DMS 273 treated with DMSO at 0.1 percent for 48 hours (cell line): ENCODE measurements at places on chromosomes 5 and 9.

- DNase-seq: no peak
These were observed 41.8 kb downstream of the CAST start for GRCh38 chr5:96703995-96704394.

- peak; percentile 68 for DNase-seq
These were observed 544.5 kb downstream of the CSNK1G3 start for GRCh38 chr5:124056326-124056990.

DNA sequence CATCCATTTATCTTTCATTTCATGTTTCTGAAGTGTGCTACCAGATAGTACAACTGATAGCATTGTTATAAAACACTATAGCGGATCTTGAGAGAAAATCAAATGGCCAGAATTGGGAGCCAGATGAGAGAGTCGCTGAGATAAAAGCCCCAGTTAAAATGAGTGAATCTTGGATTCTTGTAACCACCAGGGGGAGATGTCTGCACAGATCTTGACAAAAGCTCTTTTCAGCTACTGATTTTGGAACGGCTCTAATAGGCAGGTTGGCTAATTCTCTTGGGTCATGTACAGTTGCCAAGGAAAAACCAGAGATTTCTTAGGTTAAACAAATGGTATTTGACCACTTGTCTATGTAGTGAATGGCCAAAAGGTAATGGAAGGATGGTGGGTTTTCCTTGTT, 21.7 kb downstream of the F2RL2 start:
- peak; percentile 35 for DNase-seq

- no peak for DNase-seq
These were observed 51.5 kb downstream of the MTMR12 start for GRCh38 chr5:32261198-32261597.

DNA sequence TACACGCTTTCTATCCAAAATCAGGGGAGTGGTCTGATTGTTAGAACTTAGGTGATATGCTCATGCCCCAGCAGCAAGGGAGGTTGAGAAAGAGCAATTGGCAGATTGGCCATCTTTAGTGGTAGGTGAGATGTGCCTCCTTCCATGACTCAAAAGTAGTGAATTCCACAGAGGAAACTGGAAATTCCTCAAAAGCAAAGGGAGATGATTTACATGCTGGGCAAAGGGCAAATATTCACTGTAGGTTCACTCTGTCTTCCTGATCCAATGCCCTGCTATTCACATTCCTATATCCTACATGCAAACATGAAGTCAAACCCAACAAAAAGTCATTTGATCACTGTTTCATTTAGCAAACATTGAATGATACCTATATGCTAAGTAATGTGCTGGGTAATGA, 130.1 kb upstream of the ZNF608 start:
- DNase-seq: no peak

DNA sequence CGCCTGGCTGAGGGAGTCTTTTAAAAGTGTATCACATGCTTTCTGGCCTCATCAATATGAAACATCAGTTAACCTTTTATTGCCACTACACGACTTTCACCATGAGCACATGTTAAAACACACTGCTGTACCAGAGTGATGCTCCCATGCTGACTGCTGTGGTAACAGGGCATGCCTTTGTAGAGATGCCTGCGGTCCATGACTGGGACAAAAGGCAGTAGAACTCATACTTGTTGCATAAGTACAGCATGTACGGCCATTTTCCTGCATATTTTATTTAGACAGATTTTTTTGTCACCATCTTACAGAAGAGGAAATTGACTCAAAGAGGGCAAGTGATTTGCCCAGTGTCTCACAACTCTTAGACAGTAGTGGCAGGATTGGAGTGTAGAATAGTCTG, 105.7 kb upstream of the ADAMTSL1 start:
- DNase-seq: no peak

GRCh38 chr5:158905281-158905680, 194.4 kb downstream of the EBF1 start:
- no peak for DNase-seq

GRCh38 chr5:140549237-140550144, 2.0 kb downstream of the EIF4EBP3 start:
- no peak for DNase-seq

- DNase-seq: no peak
These were observed 29.6 kb downstream of the SPRY4 start for GRCh38 chr5:142295084-142295758.

DNA sequence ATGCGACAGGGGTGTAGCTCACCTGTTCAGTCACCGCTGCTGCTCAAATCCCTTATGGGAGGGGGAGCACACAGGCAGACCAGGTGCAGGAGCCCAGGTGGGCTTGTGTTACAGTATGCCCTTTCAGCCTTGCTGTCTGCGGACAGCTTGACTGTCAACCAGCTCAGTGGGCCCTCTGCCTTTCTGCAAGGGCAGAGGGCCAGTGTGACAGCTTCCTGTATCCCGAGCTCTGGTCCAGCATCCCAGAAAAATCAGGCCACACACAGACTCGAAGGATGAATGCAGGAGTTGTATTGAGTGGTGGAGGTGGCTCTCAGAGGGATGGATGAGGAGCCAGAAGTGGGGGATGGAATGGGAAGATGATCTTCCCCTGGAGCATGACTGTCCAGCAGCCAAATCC, 172.2 kb downstream of the C5orf15 start:
- no peak for DNase-seq

DNA sequence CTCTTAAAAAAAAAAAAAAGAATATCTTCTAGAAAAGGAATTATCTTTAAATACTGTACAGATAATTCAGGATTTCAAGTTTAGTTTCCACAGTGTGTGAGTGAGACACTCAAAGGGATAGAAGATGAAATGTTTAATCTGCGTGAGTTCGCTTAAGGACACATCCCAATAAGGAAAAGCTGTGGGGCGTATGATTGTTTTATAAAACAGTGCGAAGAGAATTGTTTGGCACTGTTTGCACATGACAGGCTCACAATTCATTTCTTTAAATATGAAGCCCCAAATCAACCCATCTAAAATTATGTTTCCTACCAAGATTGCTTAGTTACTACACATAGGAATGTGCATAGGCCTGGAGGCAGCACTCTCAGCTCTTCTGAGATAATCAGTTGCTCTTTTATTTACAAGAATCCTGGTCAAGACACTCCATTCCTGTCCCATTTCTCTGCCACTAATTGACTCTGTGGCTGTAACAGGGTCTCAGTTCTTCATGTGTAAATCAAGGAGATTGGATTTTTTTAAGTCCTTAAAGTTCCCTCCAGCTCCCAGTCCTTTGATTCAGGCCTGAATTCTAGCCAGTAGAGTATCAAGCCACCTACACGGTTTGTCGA, 60.1 kb downstream of the BHMT start:
- no peak for DNase-seq

- no peak for DNase-seq
These were observed 7.1 kb upstream of the EGFL7 start for GRCh38 chr9:136655536-136656182.

DNA sequence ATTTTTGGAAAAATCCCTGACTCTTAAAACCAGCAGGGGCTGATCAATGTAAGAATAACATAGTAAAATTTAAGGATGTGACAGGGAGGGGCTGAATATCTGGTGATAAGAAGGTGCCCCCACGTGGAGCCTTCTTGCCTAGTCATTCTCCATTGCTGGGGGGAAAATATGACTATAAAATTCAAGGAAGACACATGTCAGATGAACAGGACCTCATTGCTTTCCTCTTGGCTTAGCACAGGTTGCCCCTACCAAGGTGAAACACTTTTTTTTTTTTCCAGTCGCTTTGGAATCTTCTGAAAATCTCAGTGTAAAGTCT, 310.9 kb downstream of the EFNA5 start:
- DNase-seq: no peak

DNA sequence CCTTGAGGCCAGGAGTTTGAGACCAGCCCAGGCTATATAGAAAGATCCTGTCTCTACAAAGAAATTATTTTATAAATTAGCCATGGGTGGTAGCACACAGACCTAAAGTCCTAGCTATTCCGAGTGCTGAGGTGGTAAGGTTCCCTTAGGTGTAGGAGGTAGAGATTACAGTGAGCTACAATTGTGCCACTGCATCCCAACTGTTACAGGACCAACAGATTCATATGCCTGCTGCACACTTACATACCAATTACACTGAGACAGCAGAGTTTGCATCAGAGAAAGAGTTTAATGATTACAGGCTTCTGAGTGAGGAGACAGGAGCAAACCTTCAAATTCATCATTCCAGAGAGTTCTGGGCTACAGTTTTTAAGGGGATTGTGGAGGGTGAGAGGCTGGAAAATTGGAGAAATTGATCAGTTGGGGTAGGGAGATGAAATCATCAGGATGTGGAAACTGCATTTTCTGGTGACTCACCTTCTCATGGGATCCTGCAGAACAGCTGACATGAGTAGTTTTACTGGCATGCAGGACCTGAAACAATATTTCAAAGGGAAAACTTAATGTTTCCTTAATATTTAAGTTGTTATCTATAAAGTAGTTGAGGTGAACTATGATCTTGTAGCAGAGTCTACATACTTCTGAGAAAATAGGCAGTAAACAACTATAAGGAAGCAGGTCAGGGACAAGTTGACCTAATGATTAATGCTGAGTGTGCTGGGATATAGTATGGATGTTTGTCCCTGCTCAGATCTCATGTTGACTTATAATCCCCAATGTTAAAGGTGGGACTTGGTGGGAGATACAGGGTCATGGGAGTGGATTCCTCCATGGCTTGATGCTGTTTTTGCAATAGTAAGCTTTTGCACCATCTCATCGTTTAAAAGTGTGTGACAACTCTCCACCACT, 54.7 kb downstream of the ANXA2R start:
- DNase-seq: no peak

- DNase-seq: no peak
These were observed 974.2 kb upstream of the CDH9 start for GRCh38 chr5:28012538-28012937.

- no peak for DNase-seq
These were observed 195.8 kb upstream of the KLF4 start for GRCh38 chr9:107685376-107685775.

GRCh38 chr5:138949988-138950387, 74.9 kb upstream of the LRRTM2 start:
- no peak for DNase-seq

DNA sequence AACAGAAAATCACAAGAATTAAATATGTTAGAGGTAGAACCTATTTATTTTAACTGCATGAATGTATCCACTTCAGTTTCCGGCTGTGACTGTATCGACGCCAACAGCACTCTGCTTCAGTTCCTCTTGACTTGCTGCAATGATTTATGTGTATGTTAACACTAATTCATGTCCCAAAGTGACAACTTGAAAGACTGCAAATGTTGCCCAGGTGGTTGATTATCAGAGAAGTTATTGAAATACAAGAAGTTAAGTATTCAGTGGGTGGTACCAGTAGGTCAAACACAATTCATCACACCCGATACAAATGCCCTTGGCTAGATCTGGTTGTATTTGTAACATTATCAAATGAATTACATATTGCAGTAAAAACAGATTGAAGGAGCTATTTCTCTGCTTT, 622.7 kb upstream of the CDH18 start:
- DNase-seq: no peak

- no peak for DNase-seq
These were observed 14.8 kb downstream of the LVRN start for GRCh38 chr5:115977096-115977495.

- DNase-seq: no peak
These were observed 36.7 kb downstream of the PROP1 start for GRCh38 chr5:177959315-177959714.

GRCh38 chr5:176530983-176531901, 6.0 kb downstream of the RNF44 start:
- DNase-seq: peak; percentile 60

DNA sequence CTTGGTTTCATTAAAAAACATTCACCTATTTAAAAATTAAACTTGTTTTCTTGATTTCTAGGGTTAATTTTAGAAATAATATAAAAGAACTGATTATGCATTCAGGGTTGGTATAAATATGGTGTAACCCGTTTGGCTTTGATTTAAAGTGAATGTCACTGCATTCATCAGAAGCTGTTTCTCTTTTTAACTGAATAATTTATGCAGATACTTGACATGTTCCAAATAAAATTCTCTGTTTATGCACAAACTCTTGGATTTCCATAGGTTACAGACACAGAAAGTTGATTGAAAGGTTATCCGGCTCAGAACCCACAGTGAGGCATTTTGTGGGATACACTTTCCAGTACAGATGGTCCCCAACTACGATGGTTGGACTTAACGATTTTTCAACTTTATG, 161.3 kb downstream of the HACD4 start:
- no peak for DNase-seq

DNA sequence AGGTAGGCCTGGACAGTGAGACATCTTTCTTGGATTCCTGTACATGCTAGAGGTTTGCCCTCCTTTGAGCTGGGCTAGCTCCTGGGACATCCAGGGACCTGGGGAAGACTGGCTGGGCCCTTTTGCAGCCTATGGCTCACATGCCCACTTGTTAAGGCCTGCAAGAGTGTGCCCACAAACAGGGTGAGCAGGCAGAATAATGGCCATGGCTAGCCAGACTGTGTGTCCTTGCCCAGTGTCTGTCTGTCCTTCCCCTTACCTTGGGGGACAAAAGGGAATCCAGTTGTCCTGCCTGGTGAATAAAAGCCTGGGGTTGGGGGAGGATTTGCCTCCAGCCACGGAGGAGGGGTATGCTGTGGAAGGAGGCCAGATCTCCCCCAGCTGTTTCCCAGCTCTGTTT, 13.0 kb upstream of the CXXC5 start:
- DNase-seq: no peak

DNA sequence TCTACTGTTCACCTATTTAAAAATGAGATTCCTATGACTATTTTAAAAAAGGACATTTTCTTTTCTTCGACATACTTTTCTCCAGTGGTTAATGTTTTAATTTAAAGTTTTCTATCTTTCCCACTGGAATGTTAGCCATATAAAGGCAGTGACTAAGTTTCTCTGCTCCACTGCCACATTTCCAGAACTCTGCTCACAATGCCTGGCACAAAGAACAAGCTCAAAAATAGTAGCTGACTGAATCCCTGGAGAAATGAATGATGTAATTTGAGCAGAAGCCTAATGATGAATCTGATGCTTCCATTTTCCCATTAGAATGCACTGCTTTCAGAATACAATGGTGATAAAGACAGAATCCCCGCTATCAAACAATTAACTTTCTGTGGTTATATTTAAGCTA, 817.8 kb downstream of the MTRR start:
- DNase-seq: no peak

- DNase-seq: no peak
These were observed 193.4 kb downstream of the CDK5RAP2 start for GRCh38 chr9:120386390-120387131.
